Activated CD8-positive, alpha-beta memory T cell treated with anti-CD3 and anti-CD28 coated beads for 4 hours (primary cell): ENCODE measurements at places on chromosomes 3 and 15.

DNA sequence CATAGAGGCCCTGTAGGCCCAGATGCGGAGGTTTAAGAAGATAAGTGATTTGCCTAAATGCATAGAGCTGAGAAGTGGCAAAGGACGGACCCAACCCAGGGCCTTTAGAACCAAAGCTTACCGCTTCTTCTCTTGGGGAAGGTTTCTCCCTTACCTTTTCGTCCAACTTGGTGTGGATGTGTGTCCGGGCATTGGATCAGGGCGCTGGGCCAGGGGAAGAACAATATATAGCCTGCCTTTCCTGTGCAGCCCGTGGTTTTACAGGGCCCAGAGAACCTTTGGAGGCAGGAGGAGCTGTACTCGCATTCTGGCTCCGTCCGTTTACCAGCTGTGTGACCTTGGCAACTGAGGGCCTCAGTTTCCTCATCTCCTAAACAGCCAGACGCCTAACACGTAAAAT lies 686 bp upstream of the P3H2 start:
- no peak for DNase-seq

DNA sequence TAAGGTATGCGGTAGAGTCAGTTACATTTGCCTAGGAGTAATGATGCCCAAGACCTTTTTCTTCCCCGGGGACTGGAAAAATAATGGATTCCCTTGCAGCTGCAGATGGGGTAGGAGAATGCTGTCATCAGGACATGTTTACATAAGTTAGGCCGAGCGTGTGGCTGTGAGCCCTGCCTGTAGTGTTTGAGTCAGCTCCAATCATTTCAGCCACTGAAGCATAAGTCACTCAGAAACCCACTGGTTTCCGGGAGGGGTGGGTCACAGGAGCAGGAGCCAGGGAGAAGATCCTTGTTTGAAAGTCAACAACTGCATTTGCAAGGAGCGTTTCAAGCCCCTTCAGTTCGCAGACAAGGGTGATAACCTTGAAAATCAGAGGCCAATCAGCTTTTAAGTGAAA lies 562.3 kb downstream of the MCTP2 start:
- no peak for DNase-seq

DNA sequence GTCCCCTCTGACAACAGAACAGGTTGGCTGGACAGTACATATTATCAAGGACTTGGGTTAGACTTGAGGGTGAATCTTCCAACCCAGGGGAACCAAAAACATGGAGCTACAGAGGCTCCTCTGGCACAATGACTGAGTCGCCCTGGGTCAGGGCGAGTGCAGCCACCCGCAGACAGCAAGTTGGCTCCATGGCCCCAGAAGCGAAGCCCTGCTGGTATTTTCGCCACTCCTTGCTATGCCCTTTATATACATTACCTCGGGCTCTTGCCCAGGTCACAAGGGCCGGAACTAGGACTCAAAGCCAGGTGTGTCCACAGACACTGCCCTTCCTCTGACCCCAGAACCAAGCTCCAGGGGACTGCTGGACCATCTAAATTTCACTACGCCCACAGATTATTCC lies 64.6 kb downstream of the ADCY5 start:
- no peak for DNase-seq

DNA sequence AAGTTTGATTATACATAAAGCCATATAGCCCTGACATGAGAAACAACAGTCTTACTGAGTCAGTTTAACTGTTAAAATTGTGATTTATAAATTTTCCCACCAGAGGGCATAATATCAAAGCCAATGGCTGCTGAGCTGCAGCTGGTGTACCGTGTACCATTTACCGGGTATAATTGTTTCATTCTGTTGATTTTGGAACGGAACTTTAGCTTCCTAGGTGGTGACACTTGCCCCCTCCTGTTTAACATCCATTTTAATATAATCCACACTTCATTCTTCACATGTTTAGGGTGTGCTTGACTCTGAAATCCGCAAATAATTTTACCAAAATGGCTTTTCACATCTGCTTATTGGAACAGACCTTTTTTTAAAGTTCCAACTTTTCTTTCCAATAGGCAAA lies 72.8 kb downstream of the SLC9A9 start:
- DNase-seq, result no peak

DNA sequence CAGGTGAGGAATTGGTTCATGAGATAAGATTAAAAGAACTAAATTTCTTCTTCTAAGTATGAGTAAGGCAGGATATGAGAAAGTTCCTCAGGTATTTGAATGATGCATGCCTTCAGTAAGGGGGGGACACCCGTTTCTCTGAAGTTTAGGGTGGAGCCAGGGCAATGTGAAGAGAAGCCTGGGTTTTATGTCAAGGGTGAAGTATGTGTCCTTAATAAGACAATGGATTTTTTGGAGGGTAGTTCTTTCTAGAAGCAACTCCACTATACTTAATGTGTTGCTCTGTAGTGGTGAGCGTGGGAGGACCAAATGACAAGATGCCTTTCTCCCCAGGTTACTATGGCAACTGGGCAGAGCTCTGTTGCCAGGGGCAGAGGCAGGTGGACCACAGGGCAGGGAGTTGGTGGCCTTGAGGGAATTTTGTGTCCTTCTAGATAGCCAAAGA lies 44.0 kb downstream of the PHLDB2 start:
- no peak for DNase-seq

GRCh38 chr3:164233951-164234350 lies 844.3 kb downstream of the SI start:
- DNase-seq, result no peak

GRCh38 chr15:63502137-63502766 lies 2.1 kb upstream of the USP3 start:
- no peak for DNase-seq

GRCh38 chr3:50995085-50995824 lies 320.5 kb downstream of the DOCK3 start:
- DNase-seq, result no peak

DNA sequence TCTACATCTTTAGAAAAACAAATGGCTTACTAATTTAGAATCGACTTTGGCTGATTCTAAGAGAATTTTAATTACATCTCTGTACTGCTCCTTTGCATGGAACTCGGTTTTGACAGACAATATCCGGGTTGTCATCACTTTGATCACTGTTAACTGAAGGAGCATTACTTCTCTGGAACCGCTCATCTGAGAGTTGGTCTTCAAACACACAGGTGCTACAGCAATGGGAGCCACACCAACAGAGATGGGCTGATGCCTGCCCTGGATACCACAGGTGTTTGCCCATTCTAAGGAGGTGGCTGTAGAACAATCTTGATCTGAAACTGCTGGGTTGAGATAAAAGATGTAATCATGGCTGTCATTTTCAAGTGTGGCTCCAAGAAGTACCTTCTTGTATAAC lies 21.6 kb downstream of the LINS1 start:
- DNase-seq, result no peak

- no peak for DNase-seq
Observed at GRCh38 chr3:196055683-196056270, 26.1 kb downstream of the TFRC start.

DNA sequence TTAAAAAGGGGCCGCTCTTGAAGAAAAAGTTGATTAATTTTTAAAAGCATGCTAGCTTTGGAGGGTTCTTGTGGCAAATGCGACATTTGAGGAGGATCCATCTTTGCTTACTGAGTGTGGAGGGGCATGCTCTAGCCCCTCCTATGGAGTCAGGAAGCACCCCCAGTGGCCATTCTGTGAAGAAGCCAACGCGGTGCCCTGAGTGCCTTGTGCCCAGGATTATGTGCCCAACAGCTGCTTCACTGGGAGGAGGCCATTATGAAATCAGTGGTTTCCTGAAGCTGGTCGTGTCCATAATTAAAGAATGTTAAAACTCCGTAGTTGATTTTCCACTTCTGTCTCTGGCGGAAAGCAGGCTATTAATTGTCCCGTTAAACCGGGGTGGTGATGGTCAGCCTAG lies 69.1 kb upstream of the TNFAIP8L3 start:
- no peak for DNase-seq

DNA sequence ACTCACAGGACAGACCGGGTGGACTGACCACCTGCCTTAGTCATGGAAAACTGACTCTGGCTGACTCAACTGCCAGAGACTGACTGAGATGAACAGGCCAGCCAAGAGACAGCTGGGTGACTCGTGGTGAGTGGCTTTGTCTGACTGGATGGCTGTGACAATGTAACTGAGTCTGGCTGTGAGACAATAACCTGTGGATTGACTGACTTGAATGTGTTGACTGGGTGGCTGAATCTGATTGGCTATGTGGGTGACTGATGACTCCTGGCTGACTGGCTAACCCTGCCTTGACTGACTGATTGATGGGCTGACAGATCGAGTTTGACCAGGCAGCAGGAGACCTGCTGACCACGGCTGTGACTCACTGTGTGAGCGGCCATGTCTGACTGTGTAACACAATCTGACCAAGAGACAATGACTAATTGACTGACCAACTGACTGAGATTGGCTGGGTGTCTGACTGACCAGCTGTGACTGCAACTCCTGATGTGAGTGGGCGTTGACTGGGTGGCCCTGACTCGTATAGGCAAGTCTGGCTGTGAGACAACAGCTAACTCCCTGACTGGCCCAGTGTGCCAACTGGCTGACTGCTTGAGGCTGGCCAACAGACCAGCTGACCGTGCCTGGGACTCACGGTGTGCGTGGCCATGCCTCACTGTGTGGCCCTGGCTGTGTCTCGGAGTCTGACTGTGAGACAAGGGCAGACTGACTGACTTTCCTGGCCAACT lies 509.1 kb downstream of the SHQ1 start:
- peak; percentile 25 for DNase-seq

DNA sequence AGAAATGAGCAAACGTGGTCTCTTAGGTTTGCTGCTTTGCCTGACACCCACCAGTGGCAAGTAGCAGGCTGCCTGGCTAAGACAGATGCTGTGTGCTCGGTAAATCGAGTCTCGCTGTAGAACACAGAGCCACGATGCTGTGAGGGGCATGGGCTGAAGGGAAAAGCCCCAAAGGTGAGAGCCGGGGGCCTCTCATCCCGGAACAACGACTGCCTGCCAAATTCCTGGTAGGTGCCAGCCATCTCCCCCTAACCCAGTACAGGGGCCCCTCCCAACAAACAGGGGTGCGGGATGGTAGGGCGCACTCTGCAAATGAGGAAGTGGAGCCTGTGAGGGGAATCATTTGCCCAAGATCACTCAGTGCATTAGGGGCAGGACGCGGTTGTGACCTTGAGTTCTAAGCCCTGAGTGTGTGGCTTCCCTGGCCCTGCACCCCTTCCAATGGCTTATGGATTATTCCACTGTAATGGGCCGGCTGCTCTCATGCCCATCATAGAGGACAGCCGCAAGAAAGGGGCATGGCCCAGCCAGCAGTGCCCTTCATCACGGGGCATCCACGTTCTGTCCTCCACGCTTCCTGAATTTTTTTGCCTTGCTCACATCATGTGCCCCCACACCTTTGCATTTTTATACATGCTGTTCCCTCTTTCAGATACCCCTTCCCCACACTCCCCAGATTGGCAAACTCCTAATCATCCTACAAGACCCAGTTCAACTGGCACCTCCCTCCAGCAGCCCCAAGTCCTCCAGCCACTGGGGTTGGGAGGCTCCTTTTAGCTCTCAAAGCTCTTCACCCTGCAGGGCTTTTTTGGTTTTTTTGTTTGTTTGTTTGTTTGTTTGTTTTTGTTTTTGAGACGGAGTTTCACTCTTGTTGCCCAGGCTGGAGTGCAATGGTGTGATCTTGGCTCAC lies 125.4 kb downstream of the NUP210 start:
- no peak for DNase-seq

GRCh38 chr15:72994534-72995177 lies 57.6 kb upstream of the NEO1 start:
- no peak for DNase-seq

- DNase-seq, result no peak
Observed at GRCh38 chr3:140219923-140220452, 285.0 kb downstream of the CLSTN2 start.

GRCh38 chr3:106528932-106529331 lies 660.1 kb upstream of the CBLB start:
- no peak for DNase-seq

- DNase-seq, result no peak
Observed at GRCh38 chr3:4408958-4409357, 58.1 kb downstream of the SUMF1 start.

- DNase-seq, result no peak
Observed at GRCh38 chr15:74207652-74208440, 5.3 kb upstream of the STRA6 start.

DNA sequence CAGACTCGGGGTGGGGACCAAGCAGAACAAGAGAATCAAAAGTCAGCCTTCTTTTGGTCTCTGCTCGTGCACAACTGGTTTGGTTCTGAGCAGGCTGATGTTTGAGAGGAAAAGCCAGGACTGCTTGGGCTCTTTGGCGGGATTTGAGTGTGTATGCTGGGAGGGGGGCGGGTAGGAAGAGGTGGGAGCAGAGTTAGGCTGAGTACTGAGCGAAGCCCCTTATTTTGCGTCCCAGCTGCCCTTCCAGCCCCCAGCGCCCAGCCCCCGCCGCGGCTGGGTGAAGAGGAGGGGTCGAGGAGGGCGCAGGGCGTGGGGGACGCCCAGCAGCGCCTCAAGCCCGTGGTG lies 153.5 kb upstream of the GOLIM4 start:
- no peak for DNase-seq

DNA sequence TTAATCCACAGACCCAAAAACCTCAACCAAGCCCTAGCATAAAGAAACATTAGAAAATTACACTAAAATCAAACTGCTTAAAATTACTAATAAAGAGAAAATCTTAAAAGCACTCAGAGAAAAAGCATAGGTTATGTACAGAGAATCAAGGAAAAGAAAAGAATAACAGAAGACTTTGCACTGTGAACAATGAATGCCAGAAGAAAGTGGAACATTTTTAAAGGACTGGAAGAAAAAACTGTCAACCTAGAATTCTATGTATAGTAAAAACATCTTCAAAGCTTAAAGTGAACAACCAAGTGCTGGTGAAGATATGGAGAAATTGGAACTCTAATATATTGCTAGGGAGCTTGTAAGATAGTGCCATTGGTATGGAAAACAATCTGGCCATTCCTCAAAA lies 82.7 kb upstream of the SLC6A11 start:
- no peak for DNase-seq

DNA sequence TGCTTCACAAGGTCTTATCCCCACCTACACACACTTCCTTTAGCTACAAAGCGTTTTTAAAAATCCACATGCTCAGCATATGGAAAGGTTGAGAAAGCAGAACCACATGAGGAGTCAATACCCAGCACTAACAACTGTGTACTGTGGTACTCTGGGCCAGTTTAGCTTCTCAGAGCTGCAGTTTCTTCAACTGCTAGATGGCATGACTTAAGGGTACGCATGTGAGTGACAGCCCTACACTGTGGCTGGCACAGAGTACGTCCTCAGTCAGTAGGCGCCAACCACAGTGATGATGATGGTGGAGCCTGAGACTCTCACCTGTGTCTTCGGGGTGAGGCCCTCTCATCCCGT lies 17.4 kb downstream of the CCDC12 start:
- peak; percentile 52 for DNase-seq

DNA sequence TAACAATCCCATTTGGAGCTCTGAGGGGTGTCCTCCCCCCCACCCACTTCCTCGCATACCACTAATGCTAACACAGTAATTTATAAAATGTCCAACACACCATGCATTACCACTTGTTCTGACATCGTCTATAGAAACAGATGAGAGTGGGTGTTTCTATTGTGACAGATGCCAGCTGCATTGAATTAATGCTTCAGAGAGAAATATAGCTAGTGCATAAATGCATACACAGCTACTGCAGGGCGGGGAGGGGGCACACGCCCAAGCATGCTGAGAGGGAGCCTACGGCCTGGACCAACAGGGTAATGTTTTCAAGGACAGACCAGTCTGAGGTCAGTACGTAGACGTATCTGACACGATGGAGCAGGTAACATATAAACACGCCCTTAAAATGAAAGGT lies 106.0 kb upstream of the FEZF2 start:
- no peak for DNase-seq

- no peak for DNase-seq
Observed at GRCh38 chr3:125212091-125212508, 448 bp downstream of the SLC12A8 start.
